ENCODE measurements at places on chromosomes 7 and 10.

GRCh38 chr10:43846187-43846680 is 197.6 kb upstream of the ZNF32 start:
- peak overlapping the region; percentile 30 for H3K27ac ChIP-seq
- H3K36me3 ChIP-seq, result no peaks in the 10 kb centered on the region
- no peaks in the 10 kb centered on the region for H3K27me3 ChIP-seq

GRCh38 chr10:94397549-94398370 is 4.6 kb upstream of the TBC1D12 start:
- no peaks in the 10 kb centered on the region for H3K36me3 ChIP-seq
- H3K27ac ChIP-seq, result no peak overlapping the region
- H3K4me1 ChIP-seq, result no peaks in the 10 kb centered on the region
- no peak for DNase-seq
- no peak overlapping the region for H3K4me3 ChIP-seq

DNA sequence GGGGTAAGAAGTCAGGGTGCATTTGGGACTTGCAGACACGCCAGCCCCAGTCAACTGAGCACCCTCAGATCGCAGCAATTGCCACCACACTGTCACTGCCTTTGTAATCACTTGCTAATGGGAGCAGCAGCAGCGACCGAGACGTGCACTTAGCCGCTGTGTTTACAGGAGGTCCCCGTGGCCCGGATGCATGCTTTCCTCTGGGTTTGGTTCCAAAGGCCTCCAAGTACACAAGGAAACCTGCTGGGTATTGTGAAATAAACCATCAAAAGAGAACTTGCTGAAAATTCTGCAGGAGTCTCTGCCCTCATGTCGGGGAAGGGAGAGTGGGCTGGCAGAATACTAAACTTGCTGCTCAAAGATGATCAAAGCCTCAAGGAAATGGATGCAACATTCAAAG is 341.7 kb downstream of the DNAJB6 start:
- no peak overlapping the region for H3K4me3 ChIP-seq
- H3K36me3 ChIP-seq, result no peaks in the 10 kb centered on the region
- no peak for DNase-seq
- no peaks in the 10 kb centered on the region for H3K4me1 ChIP-seq

GRCh38 chr10:99845837-99846382 is 63.5 kb downstream of the ABCC2 start:
- no peaks in the 10 kb centered on the region for H3K36me3 ChIP-seq
- H3K4me3 ChIP-seq, result peak overlapping the region; percentile 22
- DNase-seq, result peak; percentile 95
- H3K27ac ChIP-seq, result peak overlapping the region; percentile 59

All from muscle of leg (tissue), 16 donors.